ENCODE measurements at places on chromosomes 2 and 18. TPM values are rescaled to one million over a fixed set of nuclear protein-coding genes. Genes with fewer than 3 reads are reported as not detected.

- no peaks in the 10 kb centered on the region for H3K27me3 ChIP-seq
- H3K27ac ChIP-seq: no peak overlapping the region
- DNase-seq: no peak
- no peaks in the 10 kb centered on the region for H3K36me3 ChIP-seq
Observed at GRCh38 chr2:226707499-226707898, 92.1 kb downstream of the IRS1 start.

COLEC11 gene
- total RNA-seq: 0.43 TPM

PROM2 gene
- 2.2 TPM for total RNA-seq

- no peaks in the 10 kb centered on the region for H3K27me3 ChIP-seq
- H3K27ac ChIP-seq: no peak overlapping the region
- H3K36me3 ChIP-seq: no peaks in the 10 kb centered on the region
Observed at GRCh38 chr2:147040298-147041120, 804.3 kb upstream of the ACVR2A start.
